ENCODE measurements at places on chromosomes 11 and 22.

- DNase-seq = no peak
Observed at GRCh38 chr11:44139565-44140330, 44.3 kb downstream of the EXT2 start.

DNA sequence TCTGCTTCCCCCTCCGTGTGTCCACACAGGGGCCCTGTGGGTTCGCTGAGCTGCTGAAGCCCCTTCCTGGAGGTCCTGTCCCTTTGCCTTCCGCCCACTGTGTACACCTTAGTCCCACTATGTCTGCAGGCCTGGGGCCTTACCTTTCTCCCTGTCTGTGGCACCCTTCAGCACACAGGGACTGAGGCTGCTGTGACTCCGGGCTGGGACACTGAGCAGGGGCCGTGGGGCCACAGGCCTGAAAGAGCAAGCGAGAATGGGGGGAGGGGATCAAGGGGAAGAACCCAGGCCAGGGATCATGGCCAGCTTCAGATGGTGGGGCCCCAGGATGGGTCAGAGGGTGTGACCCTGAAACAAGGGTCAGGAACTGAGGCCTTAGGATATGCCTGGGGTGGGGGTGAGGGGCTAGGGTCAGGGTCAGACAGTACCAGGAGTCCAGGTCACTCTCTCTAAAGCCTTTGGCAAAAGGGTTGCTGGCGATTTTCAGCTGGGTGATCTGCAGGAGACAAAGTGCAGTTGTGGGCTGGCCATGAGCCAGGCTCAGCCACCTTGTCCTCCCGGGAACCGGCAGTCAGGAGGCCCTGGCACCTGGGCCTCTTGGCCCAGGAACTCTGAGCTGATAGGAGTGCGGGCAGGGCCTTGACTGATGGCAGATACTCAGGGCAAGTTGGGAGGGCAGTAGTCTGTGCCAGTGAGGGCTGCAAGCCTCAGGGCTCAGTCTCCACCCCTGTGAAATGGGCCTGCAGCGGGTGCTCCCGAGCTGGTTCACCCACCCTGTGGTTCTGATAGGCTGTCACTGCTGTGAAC is 2.6 kb upstream of the NUDT8 start:
- DNase-seq = no peak

- DNase-seq = no peak
Observed at GRCh38 chr22:48940266-48941032, 887.2 kb downstream of the BRD1 start.

- no peak for DNase-seq
Observed at GRCh38 chr22:39291523-39291922, 27.9 kb downstream of the RPL3 start.

DNA sequence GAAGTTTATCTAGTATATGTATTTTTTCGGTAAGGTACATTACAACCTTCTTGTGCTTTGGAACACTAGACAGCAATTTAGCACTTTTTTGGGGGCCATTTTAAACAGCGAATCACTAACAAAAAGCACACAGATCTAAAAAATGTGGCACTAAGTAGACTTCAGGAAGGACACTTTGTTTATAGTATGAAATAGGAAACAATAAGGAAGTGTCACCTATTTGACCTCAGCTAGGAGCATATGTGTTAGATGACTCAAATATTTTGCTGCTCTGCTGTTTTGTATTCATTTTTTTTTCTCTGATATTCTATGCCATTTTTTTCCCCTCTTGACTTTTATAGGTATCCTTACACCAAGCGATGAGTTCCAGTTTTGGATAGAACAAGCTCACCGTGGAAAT is 5.6 kb downstream of the DYNC2H1 start:
- no peak for DNase-seq

GRCh38 chr11:9814108-9814507 is 150.2 kb downstream of the SWAP70 start:
- DNase-seq = no peak

GRCh38 chr11:110011595-110011994 is 81.6 kb upstream of the ZC3H12C start:
- DNase-seq = no peak

- peak; percentile 7 for DNase-seq
Observed at GRCh38 chr11:105935791-105936190, 86.2 kb downstream of the MSANTD4 start.

DNA sequence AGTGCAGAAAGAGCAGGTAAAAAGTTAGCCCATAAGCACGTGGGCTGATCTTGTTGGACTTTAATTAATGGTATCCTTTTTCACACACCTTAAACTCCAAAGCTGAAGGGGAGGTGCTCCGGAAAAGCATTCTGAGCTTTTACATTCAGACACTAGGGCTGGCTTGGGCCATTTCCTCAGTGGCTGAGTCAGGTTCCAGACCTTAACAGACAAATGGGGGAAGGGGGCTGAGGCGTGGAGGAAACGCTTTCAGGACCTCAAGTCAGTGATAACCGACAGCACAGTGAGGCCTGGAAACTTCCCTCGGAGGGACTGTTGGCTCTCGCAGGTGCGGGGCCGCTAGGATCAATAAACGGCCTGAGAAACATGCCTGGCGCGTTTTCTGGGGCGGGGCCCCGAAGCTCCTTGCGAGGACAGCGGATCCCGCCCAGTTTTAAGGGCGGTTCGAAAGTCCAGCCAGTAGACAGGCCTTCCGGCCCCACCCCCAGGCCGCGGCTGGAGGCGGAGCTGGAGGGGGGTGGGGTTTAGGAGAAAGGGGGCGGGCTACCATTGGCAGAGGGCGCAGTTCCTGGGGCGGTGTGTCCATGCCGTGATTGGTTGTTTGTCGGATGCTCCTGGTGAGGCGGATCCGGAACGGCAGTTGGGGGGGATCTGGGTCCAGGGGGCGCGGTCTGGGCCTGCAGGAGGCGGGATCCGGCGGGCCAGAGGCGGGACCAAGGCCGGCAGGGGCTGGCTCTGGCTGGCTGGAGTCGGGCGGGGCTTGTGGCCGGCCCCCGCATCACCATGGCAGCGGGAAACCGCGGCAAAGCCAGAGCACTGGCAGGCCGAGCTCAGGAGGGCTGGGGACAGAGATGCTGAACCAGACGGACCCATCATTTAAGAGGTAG is 8.0 kb downstream of the C11orf52 start:
- peak; percentile 84 for DNase-seq

- DNase-seq = no peak
Observed at GRCh38 chr22:39949964-39950737, 10.0 kb upstream of the TMA7B start.

DNA sequence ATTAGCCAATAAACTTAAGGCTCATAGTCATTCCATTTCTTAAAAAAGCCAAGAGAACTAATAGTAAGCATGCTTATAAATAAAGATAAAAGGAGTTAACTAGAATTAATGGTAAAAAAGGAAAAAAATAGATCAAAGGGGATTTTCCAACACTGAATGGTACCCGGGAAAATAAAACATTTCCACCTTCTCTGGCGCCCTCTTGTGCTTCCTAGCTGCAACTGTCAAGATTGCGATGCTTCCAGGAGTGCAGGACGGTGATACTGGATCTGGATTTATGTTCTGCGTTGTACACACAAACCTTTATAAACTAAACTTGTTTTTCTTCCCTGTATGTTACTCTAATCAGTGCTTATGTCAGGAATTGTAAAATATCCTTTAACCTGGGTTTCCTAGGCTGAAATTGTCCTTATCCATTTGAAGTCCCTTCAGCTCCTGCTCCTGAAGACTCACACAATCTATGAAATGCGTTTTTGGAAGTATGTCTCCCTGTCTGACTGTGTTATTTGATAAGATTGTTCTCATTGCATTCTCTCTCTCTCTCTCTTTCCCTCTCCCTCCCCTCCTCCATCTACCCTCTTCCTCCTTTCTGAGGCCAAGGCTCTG is 9.6 kb upstream of the HTATIP2 start:
- peak; percentile 44 for DNase-seq

DNA sequence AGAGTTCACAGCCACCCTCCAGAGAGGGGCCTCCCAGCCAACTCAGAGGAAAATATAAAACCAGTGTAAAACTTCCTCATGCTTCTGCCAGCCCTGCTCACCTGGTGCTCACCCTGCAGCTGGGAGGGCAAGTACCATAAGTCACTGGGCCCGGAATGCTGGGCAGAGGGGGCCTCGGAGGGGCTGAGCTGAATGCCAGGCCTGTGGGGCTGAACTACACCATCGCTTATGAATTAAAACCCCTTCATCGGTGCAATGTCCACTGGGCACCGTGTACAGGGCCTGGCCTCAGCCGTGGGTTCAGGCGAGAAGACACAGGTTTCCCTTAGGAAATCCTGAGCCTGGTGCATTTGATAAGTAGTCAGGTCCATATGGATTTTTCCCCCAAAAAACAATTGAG is 828.6 kb downstream of the TBC1D22A start:
- DNase-seq = no peak

- DNase-seq = peak; percentile 95
Observed at GRCh38 chr11:797296-798092, 587 bp downstream of the SLC25A22 start.

- no peak for DNase-seq
Observed at GRCh38 chr11:29627541-29627940, 389.3 kb downstream of the KCNA4 start.
